ENCODE measurements at places on chromosomes 11 and 22.

DNA sequence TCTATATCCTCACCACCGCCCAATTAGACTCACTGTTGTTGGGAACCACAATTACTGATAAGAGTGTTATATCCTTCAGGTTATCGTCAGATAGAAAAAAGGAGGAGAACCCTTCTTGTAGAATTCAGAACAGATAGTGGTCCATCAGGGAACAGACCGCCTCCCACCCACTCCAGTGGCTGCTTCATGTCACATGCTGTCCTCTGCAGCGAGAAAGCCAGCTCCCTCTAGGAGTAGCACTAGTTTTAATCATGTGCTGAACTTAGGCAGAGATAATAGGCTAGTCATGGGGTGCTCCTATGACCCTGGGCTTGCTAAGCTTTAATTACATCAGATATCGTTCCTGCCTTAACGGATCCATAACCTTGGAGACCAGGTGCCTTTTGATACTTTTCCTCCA, 51.5 kb upstream of the RAB1B start:
- DNase-seq: no peak

DNA sequence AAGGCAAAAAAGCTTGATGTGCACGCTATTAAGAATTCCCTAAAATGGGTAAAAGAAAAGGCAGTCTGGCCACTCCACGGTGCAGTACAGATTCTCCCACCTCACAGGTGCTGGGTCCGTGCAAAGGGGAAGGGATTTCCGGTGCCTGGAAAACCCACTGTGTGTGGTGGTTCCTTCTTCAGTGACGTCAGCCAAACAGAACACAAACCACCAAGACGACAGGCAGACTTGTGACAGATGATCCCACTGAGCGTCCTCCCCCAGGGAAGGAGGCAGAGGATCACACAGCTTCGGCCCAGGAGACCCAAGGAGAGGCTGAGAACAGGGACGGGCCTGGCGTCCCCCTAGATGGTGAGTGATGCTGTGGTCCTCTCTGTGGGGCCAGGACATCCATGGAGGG, 18.6 kb downstream of the PHF21B start:
- DNase-seq: no peak

DNA sequence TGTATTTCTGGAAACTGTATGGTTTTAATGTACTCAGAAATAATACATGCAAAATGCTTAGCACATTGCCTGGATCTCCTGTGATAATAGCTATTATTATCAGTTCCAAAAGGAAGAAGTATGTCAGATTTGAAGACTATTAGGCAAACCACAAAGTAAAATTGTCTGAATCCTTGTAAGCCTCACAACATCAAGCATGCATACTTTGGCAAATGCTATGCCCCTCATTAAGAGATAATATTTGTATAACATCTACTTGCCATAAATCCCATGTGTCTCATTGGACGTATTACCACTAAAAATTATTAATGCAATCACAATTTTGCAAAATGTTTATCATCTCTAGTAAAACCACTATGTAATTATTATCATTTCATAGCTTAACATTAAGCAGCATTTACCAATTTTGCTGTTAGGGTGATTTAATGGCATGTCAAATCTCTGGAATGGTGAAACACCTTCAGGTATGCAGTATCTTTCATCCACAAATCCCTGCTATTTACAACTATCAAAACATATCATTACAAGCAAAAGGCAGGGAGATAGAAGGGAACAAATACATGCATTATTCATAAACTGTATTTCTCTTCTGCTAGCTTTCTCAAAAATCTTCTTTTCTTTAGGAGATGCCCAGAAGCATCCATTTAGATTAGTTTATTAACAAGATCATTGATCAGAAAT, 974.6 kb upstream of the RAG2 start:
- DNase-seq: no peak

DNA sequence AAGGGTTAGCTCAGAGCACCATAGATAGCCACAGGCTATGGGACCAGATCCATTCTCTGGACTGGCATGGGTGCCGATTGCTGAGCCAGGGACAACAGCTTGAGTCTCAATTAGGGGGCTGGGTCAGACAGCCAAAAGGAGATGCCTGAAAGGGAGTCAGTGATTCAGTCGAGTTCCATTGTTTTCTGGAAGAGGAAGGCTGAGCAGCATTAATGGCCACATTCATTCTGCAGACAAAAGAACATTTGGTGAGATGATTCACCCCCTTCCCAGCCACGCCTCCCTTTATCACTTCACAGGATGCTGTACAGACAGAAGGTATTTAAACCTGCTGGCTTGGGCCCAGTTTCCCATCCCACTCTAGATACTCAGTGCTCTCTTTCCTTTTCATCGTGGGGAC, 131.9 kb downstream of the ADAMTS15 start:
- DNase-seq: peak; percentile 16

DNA sequence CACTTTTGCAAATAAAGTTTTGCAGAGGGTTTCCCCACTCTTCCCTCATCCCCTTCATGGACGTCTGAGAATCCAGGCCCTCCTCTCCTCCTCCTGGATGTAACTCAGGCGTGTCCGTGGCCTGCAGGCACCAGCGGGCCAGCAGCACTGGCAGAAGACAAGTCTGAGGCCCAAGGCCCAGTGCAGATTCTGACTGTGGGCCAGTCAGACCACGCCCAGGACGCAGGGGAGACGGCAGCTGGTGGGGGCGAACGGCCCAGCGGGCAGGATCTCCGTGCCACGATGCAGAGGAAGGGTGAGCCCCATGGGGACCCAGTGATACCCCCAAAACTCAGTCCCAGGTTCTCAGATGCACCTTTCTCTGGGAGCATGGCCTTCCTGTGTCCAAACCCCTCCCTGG, 14.4 kb downstream of the TUB start:
- DNase-seq: no peak

GRCh38 chr11:122733318-122733717, 77.8 kb downstream of the UBASH3B start:
- peak; percentile 24 for DNase-seq

- DNase-seq: no peak
These were observed 29.8 kb downstream of the ANKK1 start for GRCh38 chr11:113417428-113417827.

- DNase-seq: peak; percentile 83
These were observed 94.2 kb upstream of the TBCEL start for GRCh38 chr11:120929664-120930154.

GRCh38 chr11:69869311-69869939, 50.2 kb upstream of the FGF3 start:
- no peak for DNase-seq

DNA sequence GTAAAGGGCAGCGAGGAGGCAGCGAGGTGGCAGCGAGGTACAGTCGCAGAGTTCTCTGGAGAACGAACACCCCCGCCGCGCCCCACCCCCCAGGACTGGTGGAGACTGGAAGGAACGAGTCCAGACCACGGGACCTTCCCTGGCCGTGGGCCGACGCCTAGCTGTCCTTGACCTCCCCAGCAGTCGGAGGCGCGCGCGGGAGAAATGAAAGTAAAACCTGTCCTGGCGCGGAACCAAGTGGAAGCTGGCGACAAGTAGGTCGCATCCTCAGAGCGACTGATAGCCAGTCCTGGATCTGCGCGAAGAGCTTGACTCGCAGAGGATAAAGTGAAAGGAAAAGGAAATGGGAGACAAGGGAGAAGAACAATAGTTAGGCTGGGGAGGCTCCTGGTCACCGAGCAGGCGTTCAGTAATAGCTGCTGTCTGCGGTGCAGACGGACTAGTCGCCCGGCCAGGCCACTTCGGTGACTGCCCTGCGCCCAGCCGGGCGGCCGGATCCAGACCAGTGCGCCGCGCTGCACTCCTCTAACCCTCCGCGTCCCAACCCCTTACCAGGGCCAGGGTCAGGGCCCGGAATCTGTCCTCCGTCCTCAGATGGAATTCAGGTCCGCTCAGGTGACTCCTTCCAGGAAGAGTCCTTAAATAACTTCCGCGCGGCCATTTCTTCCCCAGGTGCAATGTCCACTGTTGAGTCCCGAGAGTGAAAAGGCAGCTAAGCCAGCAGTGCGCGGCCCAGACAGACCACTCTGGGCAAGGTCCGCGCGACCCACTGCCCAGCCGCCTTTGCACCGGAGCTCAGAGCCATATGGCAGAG, 1.9 kb upstream of the ADM start:
- peak; percentile 79 for DNase-seq

GRCh38 chr22:29060251-29060869, 1.3 kb downstream of the C22orf31 start:
- DNase-seq: no peak

GRCh38 chr22:26885441-26886261, 228.3 kb downstream of the MIAT start:
- DNase-seq: no peak

DNA sequence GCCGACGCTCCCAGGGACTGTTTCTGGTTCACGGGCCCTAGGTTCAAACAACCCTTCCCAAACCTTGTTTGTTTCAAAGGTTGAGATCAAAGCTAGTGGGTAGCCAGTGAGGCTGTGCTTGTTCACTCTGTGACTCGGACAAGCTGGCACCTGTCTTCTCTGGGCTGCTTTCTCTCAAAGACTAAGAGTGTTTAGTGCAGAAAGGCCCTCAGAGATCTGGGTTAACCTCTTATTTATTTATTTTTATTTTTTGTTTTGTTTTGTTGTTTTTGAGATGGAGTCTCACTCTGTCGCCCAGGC, 13.0 kb upstream of the MALAT1 start:
- peak; percentile 39 for DNase-seq

- DNase-seq: no peak
These were observed 45.5 kb upstream of the NARS2 start for GRCh38 chr11:78620159-78620558.

- DNase-seq: no peak
These were observed 14.3 kb upstream of the ACCSL start for GRCh38 chr11:44033411-44033850.

GRCh38 chr22:31155422-31155821, 4.6 kb upstream of the RNF185 start:
- no peak for DNase-seq

GRCh38 chr22:36419912-36420882, 32.4 kb upstream of the MYH9 start:
- no peak for DNase-seq

GRCh38 chr11:78010304-78010703, 12.8 kb downstream of the KCTD14 start:
- no peak for DNase-seq

- DNase-seq: no peak
These were observed at the start of gene NCF4 for GRCh38 chr22:36860821-36861659. NCF4 (plus strand) TSS chr22:36861006; CDS start chr22:36861172, 166 bp downstream.

- no peak for DNase-seq
These were observed 1.5 kb upstream of the ATP5MGL start for GRCh38 chr22:42641801-42642413.

GRCh38 chr11:62501432-62501891, 45.1 kb downstream of the AHNAK start:
- no peak for DNase-seq

DNA sequence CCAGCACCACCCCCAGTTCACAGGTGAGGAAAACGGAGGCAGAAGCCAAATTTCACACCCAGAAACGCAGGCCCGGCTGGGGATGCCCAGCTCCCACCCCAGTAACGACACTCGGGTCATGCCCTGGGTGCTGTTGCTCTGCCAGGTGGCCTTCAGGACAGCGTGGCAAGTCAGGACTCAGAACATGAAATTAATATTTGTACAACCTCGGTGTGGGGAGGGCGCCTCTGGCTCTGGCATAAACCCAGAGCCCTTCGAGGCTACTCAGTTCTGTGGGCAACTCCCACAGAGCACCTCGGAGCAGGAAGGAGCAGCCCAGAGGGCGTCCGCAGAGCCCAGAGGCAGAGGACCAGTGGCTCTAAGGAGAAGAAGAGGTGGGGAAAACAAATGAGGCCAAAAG, 71.6 kb downstream of the CELSR1 start:
- no peak for DNase-seq

- DNase-seq: peak; percentile 67
These were observed 34.3 kb upstream of the CSTF3 start for GRCh38 chr11:33195462-33196173.

DNA sequence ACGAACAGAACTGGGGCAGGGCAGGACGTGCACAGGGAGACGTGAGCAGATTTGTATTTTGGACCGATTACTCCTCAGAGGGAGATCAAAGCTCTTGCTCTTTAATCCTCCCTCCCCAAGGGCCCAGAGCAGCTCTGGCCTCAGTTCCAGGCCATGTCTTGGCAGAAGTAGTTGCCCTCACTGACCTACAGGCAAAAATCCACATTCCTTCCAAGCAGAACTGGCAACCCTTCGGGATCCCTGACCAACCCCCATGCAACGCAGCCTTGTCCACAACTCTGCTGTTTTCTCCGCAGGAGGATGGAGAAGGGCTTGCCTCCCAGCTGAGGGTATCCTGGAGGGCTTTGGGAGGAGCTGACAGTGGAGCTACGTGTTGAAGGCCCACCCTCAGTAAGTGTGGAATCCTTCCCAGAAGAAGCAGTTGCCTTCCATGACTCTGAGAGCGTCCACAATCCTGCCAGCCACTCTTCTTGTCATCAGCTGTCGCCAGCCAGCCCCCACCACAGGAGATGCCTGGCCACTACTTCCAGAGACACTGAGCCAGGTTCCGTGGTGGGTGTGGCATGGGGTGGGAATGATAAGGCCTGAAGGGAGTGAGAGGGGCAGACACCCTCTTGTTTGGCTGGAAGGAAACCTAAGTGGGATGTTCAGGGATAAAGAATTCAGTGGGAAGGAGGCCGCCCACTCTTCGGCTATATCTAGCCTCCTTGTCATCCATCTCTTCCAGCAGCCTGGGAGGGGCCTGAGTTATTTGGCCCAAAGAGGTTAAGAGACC, 68.1 kb downstream of the PDE2A start:
- DNase-seq: no peak

DNA sequence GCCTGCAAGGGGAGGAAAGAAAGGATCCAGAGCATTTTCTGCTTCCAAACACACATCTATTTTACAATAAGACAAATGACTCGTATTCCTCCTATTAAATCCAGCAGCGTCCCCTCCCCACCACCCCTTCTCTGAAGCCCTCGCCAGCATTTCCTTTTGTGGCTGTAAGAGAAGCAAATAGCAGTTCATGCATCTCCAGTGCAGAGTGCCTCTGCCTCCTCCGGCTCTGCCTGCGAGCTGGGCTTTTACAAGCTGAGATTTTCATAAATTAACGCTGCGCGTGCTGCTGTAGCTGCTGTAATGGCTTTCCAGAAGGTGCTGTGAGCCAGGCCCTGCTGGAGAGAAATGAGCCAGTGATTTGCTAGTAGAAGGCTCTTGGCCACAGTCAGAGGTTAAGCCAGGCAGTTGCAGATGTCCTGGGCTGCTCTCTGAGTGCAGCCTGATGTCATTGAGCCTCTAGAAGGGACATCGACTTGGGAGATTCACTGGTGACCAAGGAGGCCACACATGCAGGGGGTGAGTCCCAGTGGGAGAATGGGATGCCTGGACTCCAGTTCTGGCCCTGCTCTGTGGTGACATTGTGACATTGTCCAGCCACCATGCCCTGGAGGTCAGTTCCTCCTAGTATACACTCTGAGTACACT, 134.5 kb upstream of the NAV2 start:
- DNase-seq: no peak

- DNase-seq: no peak
These were observed 13.1 kb downstream of the ENDOD1 start for GRCh38 chr11:95102733-95103132.

- DNase-seq: no peak
These were observed 17.7 kb downstream of the APLP2 start for GRCh38 chr11:130087294-130087926.

- DNase-seq: no peak
These were observed 14.5 kb downstream of the HTR3A start for GRCh38 chr11:113989381-113989780.

Data from HAP-1 (cell line).